WERI-Rb-1 (cell line): ENCODE measurements at places on chromosomes 12 and 14.

DNA sequence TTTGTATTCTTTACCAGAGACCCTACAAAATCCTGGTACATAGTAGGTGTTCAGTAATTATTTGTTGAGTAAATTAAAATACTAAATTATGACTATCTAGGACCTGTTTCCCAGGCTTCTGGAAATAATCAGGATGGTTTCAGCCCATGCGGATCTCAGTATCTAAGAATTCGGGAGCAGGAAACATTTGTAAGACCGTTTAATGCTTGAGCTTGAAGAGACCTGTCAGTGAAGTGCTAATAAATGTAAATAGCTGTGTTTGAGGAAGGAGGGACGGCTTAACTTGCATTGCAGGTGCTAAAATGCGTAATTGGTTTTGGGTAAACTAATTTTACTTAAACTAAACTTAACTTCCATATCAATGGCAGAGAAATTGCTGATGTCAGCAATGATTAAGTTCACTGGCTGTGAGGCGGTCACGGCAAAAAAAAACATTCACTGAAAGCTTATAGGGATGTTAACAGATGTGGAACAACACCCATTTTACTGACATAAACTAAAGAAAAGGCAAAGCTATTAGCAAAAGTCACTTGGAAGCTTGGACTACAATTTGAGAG, 28.6 kb upstream of the AEBP2 start:
- no peak for DNase-seq

DNA sequence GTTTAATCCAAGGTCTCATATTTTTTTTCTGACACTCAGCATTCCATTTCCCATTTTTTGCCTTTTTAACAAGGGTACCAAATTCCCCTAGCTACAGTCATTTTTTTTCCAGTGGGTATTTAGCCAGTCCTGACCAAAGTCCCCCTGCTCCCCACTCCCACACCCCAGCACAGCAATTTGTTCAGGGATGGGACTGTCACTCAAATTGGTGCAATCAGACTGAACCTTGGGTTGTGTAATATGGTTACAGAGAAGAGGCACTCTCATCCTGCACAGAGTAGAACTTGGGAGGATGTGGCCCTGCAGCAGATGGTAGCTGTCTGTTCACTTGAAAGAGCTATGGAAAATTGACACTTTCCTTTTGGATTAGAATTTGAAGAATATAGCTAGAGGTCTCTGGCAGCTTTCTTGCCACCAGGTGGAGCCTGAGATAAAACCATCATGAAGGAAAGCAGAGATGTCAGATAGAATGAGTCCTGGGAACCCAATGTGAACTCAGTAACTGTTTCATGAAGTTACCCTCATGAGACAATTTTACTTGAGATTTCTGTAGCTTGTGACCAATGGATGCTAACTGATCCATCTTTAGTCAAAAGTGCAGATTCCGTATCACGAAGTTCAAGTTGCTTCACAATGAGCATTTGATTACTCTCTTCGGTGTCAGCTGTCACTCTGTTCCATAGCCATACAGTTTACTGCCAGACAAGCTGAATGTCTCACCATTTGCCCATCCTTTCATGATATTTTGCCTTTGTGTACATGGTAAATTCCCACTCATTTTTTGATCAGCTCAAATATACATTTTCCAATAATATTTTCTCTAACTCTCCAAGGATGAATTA, 394.0 kb upstream of the SYT1 start:
- peak; percentile 68 for DNase-seq

GRCh38 chr12:97899956-97900355, 437.4 kb downstream of the RMST start:
- DNase-seq = no peak

GRCh38 chr14:102185360-102185759, 45.7 kb downstream of the WDR20 start:
- no peak for DNase-seq

- DNase-seq = no peak
Observed at GRCh38 chr14:45246691-45247090, 6.3 kb downstream of the MIS18BP1 start.

GRCh38 chr12:103247531-103247930, 248.2 kb downstream of the C12orf42 start:
- no peak for DNase-seq

- DNase-seq = no peak
Observed at GRCh38 chr14:35261774-35262173, 30.4 kb upstream of the PSMA6 start.

DNA sequence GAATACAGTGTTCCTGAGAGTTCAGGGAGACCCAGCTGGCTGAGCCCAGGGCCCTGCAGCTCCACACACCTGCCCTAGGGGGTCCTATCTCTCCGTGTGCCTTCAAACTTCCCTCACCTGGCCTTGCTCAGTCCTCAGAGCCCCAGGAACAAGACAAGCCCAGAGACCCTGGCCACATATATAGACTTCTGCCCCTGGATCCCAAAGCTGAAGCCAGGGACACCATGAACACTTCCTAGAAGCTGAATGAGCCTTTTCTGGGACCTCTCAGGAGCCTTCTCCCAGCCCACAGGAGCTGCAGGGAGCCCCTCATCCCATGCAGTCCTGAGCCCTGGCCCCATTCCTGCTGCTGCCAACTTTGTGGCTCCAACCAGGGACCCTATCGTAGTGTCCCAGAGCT, 190.5 kb downstream of the DICER1 start:
- DNase-seq = no peak
